Stimulated activated CD8-positive, alpha-beta memory T cell treated with anti-CD3 and anti-CD28 coated beads, Interleukin-15, amount 100 ng/mL, for 24 hours (primary cell): ENCODE measurements at places on chromosomes 7 and 10.

DNA sequence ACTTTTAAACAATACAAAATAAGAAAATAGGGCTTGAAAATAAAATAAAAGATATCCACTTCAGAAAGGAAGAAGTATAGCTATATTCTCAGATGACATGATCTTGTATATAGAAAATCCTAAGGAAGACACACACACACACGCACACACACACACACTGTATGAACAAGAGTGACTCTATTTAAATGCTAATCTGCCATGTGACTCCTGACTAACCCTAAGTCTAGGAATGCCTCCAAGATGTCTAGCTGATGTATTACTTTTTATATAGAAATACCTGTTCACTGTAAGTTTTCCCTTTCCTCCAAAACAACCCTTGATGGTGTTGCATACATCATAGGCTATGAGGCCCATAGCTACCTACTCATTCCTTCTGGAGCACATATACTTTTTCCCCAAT, 173.1 kb upstream of the LRRTM3 start:
- no peak for DNase-seq

DNA sequence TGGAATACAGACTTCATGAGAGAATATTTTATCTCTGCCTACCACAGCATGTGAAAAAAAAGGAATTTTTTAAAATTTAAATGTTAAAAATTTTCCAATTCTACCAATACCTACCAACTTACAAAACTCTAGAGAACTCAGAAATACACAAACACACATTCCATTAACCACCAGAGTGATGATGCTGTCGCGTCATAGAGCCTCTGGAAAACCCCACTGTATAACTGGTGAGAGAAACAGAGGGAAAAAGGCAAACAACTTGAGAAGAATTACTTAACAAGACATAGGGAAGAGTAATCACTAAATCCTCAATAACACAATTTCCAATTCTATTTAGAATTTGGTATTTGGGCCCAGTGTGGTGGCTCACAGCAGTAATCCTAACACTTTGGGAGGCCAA, 6.2 kb upstream of the SPOCK2 start:
- DNase-seq = no peak

- DNase-seq = no peak
Observed at GRCh38 chr10:123604506-123604905, 61.6 kb upstream of the GPR26 start.

DNA sequence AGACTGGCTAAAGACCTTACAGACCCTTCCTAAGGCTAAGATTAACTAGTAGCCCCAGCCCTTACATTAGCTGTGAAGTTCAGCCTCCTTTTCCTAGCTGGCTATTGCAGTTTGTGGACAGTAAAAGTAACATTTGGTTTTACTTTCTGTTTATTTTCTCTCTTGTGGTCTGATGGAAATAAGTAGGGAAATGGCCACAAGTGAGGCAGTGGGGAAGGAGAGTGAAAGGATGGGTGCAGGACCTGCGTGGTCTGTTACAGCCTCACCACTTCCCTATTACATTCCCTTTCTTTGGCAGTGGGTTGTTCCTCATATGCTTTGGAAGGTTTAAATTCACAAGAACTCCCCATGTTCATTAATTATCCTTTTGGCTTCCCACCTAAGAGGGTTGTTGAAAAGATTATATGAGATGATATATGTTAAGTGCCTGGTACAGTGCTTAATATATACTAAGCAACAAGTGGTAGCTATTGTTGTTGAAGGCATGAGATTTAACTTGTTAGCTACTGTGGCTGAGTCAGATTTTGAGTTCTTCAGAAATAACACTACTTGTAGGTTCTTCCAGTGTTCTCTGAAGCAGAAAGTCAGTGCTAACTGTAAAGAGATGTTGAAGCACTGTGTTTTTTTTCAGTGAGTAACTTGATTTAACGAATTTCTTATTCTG, 181.7 kb downstream of the ST7 start:
- DNase-seq = no peak

GRCh38 chr10:17743437-17743836, 8.6 kb upstream of the TMEM236 start:
- no peak for DNase-seq

DNA sequence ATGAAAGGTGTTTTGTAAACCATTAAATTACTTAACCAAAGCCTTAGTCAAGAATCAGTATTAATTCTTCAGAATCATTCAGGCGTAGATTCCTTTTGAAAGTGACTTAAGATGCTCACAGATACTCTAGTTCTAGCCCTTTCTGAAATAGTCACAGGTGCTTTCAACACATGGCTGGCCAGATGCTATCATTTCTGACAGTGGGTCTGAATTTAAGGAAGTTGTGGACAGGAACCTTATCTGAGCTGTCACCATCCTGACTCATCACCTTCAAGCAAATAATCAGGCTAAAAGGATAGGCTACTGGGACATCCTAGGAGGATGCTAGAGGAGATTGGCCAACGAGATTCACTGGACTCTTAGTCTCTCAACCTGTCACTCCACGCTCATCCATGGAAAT, 501.5 kb downstream of the LRMDA start:
- no peak for DNase-seq
